CD8-positive, alpha-beta memory T cell (primary cell): ENCODE measurements at places on chromosomes 6 and 20. TPM values are rescaled to one million over a fixed set of nuclear protein-coding genes. Genes with fewer than 3 reads are reported as not detected.

Gene EDEM2
- 19.3 TPM for total RNA-seq

Gene NKAPL
- 0.22 TPM for total RNA-seq

Gene ZSCAN23
- 0.63 TPM for total RNA-seq

Gene DST
- 1.9 TPM for total RNA-seq

Gene KCNS1
- 0.16 TPM for total RNA-seq

Gene SLC35D3
- not detected for total RNA-seq

Gene MAS1
- not detected for total RNA-seq

Gene HLA-DQB2
- total RNA-seq, result 0.83 TPM

Gene PLCB4
- not detected for total RNA-seq

Gene CD83
- total RNA-seq, result 56.2 TPM

Gene GPRC6A
- not detected for total RNA-seq

Gene SLC17A1
- total RNA-seq, result not detected

Gene SCRT2
- not detected for total RNA-seq

Gene CD40
- 4.1 TPM for total RNA-seq

Gene TMC2
- not detected for total RNA-seq

Gene FNDC11
- 0.13 TPM for total RNA-seq

Gene GNRH2
- 0.90 TPM for total RNA-seq

Gene CRIP3
- not detected for total RNA-seq

Gene UBE2C
- total RNA-seq, result 130 TPM

Gene TTBK1
- total RNA-seq, result 1.2 TPM

Gene SPATS1
- total RNA-seq, result not detected

Gene RAB44
- total RNA-seq, result not detected

Gene FAM83C
- not detected for total RNA-seq

Gene NKX2-4
- total RNA-seq, result not detected

Gene TMEM74B
- 0.18 TPM for total RNA-seq

Gene ADTRP
- 3.9 TPM for total RNA-seq

Gene HCRTR2
- total RNA-seq, result not detected

Gene MCM8
- 33.8 TPM for total RNA-seq

Gene MDN1
- 63.6 TPM for total RNA-seq

Gene TUBE1
- 25.6 TPM for total RNA-seq

Gene TRERF1
- total RNA-seq, result 10.6 TPM

Gene ZC3H12D
- 84.5 TPM for total RNA-seq

Gene OR2J3
- not detected for total RNA-seq
